ENCODE measurements at places on chromosomes 7 and 10. TPM values are rescaled to one million over a fixed set of nuclear protein-coding genes. Genes with fewer than 3 reads are reported as not detected.

GRCh38 chr10:22268503-22268902 is 47.7 kb upstream of the COMMD3 start:
- H3K36me3 ChIP-seq = no peaks in the 10 kb centered on the region

- H3K36me3 ChIP-seq = no peaks in the 10 kb centered on the region
- H3K27ac ChIP-seq = no peak overlapping the region
- H3K27me3 ChIP-seq = peaks cover 10% of the 10 kb centered on the region
- DNase-seq = no peak
- H3K4me3 ChIP-seq = no peak overlapping the region
- no peaks in the 10 kb centered on the region for H3K4me1 ChIP-seq
Observed at GRCh38 chr7:44187636-44188416, 1.4 kb downstream of the GCK start.

SPOCK2 gene
- total RNA-seq = 420 TPM

- H3K4me3 ChIP-seq = no peak overlapping the region
- H3K36me3 ChIP-seq = no peaks in the 10 kb centered on the region
- no peak for DNase-seq
- H3K27me3 ChIP-seq = no peaks in the 10 kb centered on the region
- H3K27ac ChIP-seq = no peak overlapping the region
Observed at GRCh38 chr7:107232568-107233090, 63.8 kb downstream of the HBP1 start.

- H3K27me3 ChIP-seq = no peaks in the 10 kb centered on the region
- no peak for DNase-seq
- no peaks in the 10 kb centered on the region for H3K4me1 ChIP-seq
- H3K36me3 ChIP-seq = no peaks in the 10 kb centered on the region
- no peak overlapping the region for H3K4me3 ChIP-seq
Observed at GRCh38 chr7:158164101-158165095, 423.2 kb downstream of the PTPRN2 start.

HSPA12A gene
- 0.18 TPM for total RNA-seq

TMEM229A gene
- not detected for total RNA-seq

BTBD16 gene
- total RNA-seq = not detected

GRCh38 chr7:63900394-63901203 is 98.0 kb upstream of the ZNF722 start:
- DNase-seq = peak; percentile 87
- peaks cover 5% of the 10 kb centered on the region for H3K4me1 ChIP-seq
- H3K27me3 ChIP-seq = no peaks in the 10 kb centered on the region
- H3K36me3 ChIP-seq = peaks cover 6% of the 10 kb centered on the region
- peak overlapping the region; percentile 68 for H3K27ac ChIP-seq

RAMP3 gene
- not detected for total RNA-seq

DNA sequence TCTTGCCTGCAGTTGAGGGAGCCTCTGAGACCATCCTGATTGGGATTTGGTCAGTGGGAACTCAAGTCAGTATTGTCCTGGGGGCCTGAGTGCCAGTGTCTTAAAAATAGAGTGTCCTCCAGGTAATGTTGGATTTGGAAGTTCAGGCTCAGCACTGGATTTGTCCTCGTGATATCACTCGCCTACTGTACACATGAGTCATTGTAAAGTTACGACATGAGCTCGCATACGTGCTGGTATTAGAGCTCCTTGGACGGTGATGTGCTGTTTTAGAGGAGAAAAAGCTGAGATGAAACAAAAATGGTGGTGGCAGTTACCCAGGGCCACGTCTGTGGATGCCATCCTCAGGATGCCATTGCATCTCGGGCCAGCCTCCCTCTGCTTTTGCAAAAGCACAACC is 78.2 kb downstream of the MGMT start:
- H3K27ac ChIP-seq = no peak overlapping the region
- H3K4me1 ChIP-seq = no peaks in the 10 kb centered on the region
- no peak for DNase-seq

GRCh38 chr10:80537086-80537735 is 491 bp upstream of the SH2D4B start:
- DNase-seq = no peak
- H3K27ac ChIP-seq = no peak overlapping the region

CISD1 gene
- total RNA-seq = 32.2 TPM

TAS2R5 gene
- total RNA-seq = 0.91 TPM

- H3K4me1 ChIP-seq = no peaks in the 10 kb centered on the region
- H3K36me3 ChIP-seq = no peaks in the 10 kb centered on the region
- H3K27ac ChIP-seq = no peak overlapping the region
- peaks cover 11% of the 10 kb centered on the region for H3K27me3 ChIP-seq
Observed at GRCh38 chr10:124164264-124164663, 70.9 kb upstream of the CHST15 start.

TRIM50 gene
- not detected for total RNA-seq

GRCh38 chr7:27165996-27166530 is 726 bp upstream of the HOXA9 start:
- H3K27me3 ChIP-seq = peaks cover 81% of the 10 kb centered on the region
- peak overlapping the region; percentile 65 for H3K27ac ChIP-seq
- DNase-seq = no peak
- no peak overlapping the region for H3K4me3 ChIP-seq
- peaks cover 11% of the 10 kb centered on the region for H3K4me1 ChIP-seq
- no peaks in the 10 kb centered on the region for H3K36me3 ChIP-seq

DNA sequence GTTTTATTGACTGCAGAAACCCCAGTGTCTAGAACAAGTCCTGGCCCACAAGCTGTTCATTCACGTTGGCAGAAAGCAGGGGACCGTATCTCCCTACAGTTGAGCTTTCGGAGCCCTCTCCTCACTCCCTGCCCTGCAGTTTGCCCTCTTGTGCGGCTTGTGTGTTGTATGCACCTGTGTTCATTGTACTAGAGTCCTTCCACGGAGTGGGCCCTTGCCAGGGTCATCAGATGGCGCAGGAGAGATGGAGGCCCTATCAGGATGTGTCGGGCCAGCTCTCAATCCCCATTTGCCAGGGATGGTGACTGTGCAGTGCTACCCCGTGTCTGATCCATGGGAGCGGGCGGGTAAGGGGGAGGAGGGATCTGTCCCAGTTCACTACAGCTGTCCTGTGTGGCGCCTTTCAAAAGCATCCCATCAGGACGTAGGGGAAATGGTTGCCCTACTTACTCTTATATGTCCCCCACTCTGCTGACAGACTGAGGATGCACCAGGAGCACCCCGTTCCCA is 77.4 kb upstream of the PRR15 start:
- no peak overlapping the region for H3K4me3 ChIP-seq
- no peaks in the 10 kb centered on the region for H3K27me3 ChIP-seq
- no peak for DNase-seq
- H3K36me3 ChIP-seq = no peaks in the 10 kb centered on the region

Measured in activated CD4-positive, alpha-beta memory T cell treated with anti-CD3 and anti-CD28 coated beads, Interleukin-2, amount 10 ng/mL, durations not matched to agents 7 days and 5 days (primary cell).